ENCODE measurements at places on chromosomes 11 and 22. TPM values are rescaled to one million over a fixed set of nuclear protein-coding genes. Genes with fewer than 3 reads are reported as not detected.

WT1 gene
- not detected for polyA plus RNA-seq

SYT7 gene
- polyA plus RNA-seq = 3.2 TPM

ARHGAP8 gene
- polyA plus RNA-seq = 1.5 TPM

RIMBP3B gene
- polyA plus RNA-seq = not detected

ISX gene
- not detected for polyA plus RNA-seq

CABP4 gene
- polyA plus RNA-seq = 0.32 TPM
